Stimulated activated CD8-positive, alpha-beta memory T cell treated with anti-CD3 and anti-CD28 coated beads, Interleukin-4, amount 100 ng/mL, for 1 hour (primary cell): ENCODE measurements at places on chromosomes 12 and 14.

DNA sequence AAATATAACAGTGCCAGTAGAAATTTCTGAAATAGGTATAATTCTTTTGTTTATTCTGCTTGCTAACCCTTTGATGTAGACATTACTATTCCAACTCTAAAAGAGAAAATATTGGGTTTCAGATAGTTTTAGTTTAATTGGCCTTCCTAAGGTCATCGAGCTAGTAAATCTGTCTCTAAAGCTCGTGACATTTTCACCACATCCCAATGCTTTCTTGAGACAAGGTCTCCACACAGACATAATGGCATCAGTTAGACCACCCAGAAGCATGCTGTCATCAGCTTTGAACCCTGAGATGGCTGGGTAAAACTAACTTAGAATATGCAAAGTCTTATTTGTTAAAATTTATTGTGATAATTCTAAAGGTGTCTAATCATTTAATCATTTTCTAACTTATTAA lies 52.0 kb downstream of the PIK3C2G start:
- DNase-seq, result no peak

DNA sequence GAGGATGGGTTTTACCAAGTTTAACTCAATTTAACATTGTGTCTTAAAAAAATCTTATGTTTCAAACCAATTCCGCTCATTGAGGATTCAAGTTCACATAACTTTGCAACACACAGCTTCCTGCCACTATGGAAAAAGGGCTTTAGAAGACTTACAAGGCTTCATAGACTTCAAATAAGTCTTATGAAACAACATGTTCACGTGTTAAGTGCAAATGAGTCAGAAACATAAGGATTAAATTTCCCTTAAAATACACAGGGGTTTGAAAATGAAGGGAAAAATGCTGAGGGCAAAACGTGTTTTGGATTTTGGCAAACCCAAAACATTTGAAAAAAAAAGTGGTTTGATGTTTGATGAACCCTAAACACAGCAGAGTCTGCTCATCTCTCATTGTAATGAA lies 364.8 kb downstream of the BMP4 start:
- DNase-seq, result no peak

GRCh38 chr14:77031759-77032490 lies 3.4 kb upstream of the IRF2BPL start:
- no peak for DNase-seq

DNA sequence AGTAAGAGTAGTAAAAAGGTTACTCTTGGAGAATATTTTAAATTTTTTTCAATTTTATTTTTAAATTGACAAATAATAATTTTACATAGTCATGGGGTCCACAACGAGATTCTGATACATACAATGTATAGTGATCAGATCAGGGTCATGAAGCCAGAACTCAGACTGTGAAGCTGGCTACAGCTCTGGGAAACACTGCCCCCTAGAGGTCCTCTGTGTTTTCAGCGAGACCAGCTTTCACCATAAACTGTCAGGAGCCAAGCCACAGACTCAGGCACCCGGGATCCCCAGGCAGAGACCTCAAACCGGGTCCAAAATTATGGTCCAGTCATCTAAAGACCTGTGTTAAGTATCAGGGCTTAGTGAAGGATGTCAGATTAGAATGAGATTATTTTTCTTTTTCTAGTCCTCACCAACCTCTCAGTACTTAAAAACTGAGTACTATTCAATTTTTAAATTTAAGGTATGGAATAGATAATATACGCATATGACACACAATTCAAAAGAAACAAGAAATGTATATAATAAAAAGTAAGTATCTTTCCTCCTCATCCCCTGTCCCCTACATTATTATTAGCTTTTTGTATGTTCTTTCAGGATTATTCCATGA lies 397.1 kb downstream of the MDGA2 start:
- no peak for DNase-seq

GRCh38 chr14:90632451-90632850 lies 183.8 kb downstream of the TTC7B start:
- DNase-seq, result no peak

DNA sequence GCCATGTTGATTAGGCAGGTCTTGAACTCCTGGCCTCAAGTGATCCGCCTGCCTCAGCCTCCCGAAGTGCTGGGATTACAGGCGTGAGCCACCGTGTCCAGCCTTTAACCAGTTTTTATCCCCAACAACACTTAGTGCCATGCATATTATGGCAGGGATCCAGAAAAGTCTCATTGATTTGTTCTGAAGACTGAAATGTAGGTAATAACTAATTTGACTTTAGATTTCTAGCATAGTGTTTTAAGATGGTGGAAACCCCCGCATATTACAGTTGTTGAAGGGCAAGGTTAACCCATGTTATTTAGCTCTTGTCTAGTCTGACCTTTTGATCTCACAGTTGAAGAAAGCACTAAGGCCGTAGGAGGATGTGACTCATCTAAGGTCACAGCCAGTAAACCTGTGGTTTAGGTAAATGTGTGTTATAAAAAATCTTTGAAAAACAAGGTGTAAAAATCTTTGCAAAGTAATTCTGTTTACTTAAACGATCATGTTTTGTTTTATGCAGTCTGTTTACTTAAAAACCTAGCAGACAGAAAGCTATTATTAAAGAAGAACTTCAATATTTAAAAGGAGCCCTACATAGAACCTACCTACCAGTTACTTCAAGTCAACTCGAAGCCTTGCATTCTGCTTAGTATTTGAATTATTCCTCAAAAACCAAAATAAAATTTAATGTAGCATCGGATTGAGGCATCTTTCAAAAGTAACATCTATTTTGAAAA lies 24.8 kb downstream of the BICDL1 start:
- no peak for DNase-seq

- DNase-seq, result no peak
Observed at GRCh38 chr12:102043928-102044327, 17.9 kb downstream of the WASHC3 start.

DNA sequence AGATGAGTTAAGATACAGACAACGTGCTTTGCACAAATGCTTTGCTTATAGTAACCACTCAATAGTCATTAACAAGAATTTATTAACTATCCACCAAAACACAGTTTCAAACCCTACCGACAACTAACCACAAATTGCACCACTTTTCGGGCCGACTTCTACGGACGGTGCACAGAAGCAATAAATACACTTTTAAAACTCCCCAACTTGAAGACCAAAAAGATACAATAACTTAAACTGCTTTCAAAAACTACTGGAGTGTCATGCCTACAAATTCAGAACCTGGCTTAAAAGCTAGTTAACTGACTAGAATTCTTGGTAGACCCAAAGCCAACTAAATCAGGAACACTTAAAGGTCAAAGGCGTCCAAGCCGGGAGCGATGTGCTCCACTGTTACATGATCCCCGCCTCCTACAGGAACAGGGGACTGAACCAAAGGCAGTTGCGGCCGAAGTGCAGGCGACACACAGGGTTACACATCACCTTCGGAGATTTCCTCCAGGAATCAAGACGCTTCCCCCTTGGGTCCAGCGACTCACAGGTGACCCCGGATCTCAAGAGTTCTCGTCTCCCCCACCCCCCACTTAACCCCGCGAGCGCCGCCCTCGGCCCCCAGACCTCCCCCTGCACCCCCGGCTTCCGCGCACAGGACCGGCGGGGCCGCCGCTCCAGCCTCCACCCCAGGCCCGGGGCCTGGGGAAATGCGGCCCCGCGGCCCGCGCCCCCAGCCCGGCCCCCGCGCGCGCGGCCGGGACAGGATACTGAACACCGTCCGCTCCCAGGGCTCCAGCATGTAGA lies 507 bp downstream of the SPTSSA start:
- DNase-seq, result no peak
